GM23248 (cell line): ENCODE measurements at places on chromosomes 7 and 10.

- no peak for DNase-seq
These were observed 6.5 kb downstream of the YME1L1 start for GRCh38 chr10:27147701-27148100.

DNA sequence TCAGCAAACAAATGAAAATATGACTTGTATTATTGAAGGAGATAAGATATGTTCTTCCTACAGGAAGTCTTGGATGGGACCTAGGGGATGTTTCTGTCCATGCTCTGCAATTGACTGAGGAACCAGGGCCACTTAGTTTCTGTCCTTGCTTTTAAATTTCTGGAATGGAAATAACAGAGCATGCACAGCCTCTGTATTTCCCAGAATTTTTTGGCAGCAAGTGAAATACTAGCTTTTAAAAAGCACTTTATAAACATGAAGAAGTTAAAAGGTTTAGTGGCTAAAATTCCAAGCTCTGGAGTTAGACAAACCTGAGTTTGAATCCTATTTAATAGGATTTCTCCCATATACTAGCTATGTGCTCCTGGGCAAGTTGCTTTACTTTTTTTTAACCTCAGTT lies 127.7 kb upstream of the FZD8 start:
- DNase-seq: no peak

DNA sequence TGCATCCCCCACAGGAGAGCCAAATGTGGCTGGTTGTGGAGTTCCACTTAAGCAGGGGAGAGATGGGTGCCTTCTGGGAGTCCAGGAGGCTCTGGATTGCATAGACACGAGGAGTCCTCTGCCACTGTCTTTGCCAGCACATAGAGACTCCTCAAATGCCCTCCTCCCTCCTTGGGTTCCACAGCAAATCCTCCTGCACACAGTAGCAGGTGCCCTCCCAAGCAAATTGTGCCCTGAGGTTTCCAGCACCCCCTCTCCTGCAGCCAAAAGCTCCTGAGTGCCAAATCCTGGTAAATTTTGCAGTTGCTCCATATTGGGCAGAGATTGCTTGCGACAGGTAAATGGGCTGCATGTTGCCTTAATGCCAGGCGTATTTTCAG lies 5.8 kb downstream of the EVX1 start:
- DNase-seq: no peak

- peak; percentile 57 for DNase-seq
These were observed 45.2 kb upstream of the BHLHA15 start for GRCh38 chr7:98165827-98166667.

DNA sequence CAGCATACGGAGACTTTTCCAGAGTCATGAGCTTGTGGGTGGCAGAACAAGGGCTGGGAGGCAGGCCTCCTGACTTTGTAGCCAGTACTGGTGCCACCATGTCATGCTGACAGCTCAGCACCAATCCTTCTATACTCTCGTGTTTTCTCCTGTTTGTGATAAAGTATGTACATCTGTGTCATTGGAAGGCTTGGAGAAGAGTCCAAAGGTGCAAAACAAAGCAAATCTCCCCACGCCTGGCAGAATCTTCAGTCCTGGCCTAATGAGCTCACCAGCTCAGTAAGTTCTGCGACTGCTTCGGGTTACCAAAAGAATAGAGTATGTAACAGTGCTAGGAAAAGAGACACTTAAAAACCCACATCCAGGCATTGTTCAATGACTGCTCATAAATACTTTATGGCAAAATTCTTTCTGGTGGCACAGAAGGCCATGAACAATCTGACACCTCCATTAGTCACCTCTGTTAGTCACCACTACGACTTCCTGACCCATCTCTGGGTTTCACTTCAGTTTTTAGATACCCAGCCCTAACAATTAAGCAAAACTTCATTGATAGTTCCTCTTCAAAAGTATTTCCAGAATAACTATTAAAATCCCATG lies 24.5 kb downstream of the STEAP1 start:
- DNase-seq: peak; percentile 95

GRCh38 chr7:11516328-11516727 lies 315.7 kb downstream of the THSD7A start:
- DNase-seq: no peak

DNA sequence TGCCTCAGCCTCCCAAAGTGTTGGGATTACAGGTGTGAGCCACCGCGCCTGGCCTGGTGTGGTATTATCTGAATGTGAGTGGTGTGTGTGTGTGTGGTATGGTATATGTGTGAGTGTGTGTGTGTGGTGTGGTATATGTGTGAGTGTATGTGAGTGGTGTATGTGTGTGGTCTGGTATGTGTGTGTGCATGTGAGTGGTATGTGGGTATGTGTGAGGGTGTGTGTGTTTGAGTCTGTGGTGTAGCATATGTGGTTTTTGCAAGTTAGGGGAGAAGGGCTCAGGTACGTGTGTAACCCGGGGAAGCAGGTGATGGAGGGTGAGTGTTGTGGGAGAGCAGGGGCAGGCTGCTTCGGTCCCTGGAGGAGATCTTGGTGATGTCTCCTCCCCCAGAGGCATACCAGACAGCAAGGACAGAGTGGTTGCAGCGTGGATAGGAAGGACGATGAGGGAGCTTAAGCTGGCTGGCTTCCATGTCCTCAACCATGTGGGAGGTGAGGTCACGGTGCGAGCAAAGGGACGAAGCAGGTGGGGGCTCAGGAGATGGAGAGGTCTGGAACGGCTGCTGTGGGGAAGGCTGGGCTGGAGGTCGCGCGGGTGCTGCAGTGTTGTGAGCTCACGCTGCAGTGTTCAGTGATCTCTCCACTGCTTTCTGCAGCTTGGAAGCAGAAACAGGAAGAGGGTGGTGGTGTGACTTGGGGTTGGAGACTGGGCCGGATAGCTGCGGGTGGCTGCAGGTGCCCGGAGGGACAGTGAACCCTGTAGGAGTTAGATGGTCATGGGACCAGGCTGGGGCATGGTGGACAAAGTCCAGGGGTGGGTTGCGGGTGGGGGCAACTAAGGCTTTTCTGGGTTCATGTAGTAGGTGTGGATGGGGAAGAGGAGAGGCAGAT lies 5.0 kb downstream of the ZYX start:
- DNase-seq: peak; percentile 19

GRCh38 chr10:67735430-67735829 lies 39.4 kb upstream of the CTNNA3 start:
- no peak for DNase-seq

DNA sequence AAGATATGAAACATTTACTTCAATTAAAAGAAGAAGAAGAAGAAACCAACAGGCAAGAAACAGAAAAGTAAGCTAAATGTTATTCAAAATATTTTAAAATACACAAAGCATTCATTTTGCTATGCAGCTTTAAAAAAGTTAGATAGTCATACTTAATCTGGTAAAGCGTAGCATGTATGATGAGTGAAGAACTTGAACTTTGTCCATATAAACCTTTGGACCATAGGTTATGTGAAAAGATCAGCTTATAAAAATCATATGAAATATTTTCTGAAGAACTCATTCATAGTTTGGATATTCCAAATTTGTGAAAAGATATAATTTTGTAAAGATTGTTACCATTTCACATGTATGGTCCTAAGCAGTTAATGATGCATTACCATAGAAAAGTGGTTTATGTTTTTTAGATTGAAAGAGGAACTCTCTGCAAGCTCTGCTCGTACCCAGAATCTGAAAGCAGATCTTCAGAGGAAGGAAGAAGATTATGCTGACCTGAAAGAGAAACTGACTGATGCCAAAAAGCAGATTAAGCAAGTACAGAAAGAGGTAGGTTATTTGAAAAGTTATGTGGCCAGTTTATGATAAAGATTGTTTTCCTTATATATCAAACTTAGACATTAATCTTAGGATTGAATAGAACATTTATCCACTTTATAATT lies 37.3 kb downstream of the KIF20B start:
- no peak for DNase-seq

DNA sequence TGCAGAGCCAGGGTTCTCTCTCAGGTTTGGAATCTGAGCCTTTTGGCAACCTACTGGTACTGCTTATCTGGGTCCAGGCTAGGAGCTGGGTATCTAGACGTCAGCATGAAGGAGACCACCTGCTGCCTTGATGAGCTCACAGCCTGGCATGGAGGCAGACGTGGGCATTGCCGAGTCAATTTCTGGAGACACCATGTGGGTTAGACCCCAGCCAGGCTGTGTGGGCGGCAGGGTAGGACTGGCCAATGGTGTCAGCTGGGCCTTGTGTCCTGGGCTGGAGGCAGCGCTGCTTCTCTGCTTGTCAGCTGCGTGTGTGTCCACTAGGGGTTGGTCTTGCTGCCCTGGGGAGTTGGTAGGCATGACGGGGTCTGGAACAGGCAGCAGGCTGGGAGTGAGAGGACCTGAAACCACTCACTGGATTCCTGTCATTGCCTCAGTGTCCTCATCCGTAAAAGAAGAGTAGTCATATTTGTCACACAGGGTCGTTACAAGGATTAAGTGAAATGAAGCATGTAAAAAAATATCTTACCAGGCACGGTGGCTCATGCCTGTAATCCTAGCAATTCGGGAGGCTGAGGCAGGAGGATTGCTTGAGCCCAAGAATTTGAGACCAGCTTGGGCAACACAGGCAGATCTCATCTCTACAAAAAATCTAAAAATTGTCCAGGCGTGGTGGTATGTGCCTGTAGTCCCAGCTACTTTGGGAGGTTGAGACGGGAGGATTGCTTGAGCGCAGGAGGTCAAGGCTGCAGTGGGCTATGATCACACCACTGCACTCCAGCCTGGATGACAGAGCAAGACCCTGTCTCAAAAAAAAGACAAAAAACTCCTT lies 31.7 kb upstream of the ANKRD2 start:
- peak; percentile 47 for DNase-seq

DNA sequence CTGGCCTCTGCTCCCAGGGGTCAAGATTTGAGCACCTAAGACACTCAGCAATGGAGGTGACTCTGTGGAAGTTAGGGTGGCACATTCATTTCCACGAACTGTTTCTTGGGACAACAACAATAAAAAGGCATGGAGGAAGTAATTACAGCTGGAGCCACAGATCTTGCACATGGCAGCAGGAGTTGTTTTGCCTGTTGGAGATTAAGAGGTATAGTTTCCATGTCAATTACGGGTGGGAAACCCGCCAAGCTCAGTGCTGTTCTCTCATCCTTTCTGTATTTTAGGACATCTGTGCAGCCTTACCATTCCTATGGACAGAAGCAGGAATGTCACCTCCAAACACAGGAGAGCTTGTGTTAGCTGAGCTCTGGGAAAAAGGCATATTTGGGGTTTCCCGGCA lies 201.2 kb downstream of the SNX10 start:
- DNase-seq: no peak

DNA sequence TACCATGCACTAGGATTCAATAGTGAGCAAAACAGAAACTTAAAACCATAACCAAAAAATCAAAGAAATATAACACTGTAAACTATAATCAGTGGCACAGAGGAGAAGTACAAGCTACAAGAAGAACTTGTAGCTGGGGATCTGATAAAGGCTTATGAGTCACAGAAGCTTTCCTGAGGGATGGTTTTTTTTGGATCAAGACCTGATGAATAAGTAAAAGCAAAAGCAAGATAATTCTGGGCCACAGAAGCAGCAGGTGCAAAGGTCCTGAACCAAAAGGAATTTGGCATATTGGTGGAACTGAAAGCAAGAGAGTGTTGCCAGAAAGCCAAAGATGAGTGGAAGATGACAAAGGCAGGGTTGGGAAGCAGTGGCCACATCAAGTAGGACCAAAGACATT lies 37.4 kb upstream of the BET1 start:
- peak; percentile 66 for DNase-seq
